Hematopoietic multipotent progenitor cell (in vitro differentiated cells): ENCODE measurements at places on chromosomes 5 and 9.

DNA sequence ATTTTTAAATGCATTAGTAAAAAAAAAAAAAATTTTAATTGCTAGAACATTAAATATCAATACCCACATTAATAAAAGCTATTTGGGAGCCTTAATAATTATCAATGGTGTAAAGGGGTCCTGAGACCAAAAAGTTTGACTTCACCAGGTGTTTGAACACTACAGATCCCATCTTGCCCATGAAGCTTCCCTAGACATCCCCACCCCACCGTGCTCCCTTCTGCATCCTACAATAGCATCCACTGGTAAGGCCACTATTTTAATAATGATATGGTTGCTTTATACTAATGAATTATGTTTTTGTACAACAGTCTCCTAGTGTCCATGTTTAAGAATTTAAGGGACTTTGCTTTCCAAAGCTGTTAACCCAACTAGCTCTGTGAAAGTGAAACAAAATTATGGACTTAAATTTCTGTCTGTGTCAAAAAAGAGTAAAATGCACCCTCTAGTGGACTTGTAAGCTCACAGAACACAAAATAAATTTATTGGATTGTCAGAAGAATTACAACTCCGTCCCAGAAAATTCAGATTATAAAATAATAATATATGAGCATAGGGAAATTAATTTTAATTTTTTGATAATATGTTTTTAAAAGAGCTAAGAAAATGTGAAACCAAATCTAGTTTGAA, 76.0 kb downstream of the ARL15 start:
- peak; percentile 62 for DNase-seq

GRCh38 chr5:126763371-126763770, 13.6 kb upstream of the LMNB1 start:
- DNase-seq = no peak

- DNase-seq = no peak
These were observed 513.9 kb downstream of the ZNF608 start for GRCh38 chr5:124232515-124232914.

DNA sequence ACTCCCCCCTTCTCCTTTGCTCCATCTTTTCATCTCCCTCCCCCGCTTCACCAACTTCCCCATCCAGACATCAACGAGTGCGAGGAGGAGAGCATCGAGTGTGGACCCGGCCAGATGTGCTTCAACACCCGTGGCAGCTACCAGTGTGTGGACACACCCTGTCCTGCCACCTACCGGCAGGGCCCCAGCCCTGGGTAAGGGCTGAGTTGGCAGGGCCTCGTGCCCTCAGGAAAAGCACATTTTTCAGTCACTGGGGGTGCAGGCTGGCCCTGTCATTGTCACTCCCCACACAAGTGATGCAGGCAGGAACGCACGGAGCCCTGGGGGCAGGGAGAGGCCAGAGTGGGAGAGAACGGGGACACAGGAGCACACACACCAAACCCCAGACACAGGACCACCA, 12.4 kb upstream of the ASS1 start:
- DNase-seq = no peak

DNA sequence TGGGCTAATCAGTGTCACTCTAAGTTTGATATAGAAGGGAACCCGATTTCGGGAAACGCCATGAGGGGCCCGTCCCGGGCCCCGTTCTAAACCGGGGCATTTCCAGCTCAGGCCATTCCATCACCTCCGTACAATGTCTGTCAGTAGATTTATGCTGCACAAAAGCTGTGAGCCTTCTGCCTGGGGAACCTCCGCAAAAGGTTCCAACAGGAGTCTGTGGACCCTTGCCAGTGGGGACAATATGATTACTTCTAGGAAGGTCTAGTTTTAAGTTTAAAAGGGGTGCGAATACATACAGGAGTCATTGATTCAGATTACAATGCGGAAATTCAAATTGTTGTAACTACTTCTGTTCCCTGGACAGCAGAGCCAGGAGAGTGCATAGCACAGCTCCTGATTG, 57.6 kb downstream of the RAPGEF1 start:
- no peak for DNase-seq

- no peak for DNase-seq
These were observed 119.8 kb upstream of the PANK3 start for GRCh38 chr5:168699002-168699401.

DNA sequence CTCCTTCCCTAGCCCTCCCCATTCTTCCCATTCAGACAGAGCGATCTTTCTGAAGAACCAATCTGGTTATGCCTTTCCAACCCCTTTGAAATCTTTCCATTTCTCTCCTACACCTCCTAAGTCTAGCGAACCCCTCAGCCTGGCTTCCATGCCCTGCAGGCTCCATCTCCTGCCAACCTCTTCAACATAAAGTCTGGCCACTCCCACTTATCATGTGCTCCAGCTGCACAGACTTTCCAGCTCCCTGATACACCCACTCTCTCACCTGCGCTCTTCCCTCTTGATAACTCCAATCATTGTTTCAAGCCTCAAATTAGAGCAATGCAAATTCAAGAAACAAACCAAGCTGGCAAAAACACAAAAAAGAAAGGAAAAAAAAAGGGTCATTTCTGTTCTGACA, 3.8 kb upstream of the ORM1 start:
- no peak for DNase-seq

DNA sequence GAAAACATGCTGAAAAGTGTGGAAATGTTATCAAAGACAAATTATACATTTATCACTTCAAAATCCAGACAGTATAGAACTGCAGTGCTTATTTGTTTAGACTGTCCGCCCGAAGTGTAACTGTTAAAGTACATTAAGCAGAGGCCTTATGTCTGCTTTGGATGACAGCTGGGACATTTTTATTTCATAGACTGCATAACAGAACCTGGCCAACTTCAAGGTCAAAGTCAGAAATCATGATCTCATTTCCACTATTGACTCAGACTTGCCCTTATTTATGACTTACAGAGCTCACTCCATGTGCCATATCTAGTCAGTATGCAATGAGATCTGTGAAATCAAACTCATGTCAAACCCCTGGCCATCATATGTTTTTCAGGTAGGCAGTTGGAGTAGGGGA, 87.7 kb downstream of the RAB3C start:
- DNase-seq = no peak

GRCh38 chr9:5364294-5365024, 24.8 kb upstream of the RLN1 start:
- no peak for DNase-seq

- DNase-seq = peak; percentile 19
These were observed 597 bp upstream of the IRX4 start for GRCh38 chr5:1883120-1883924.

GRCh38 chr9:134678666-134679443, 37.3 kb downstream of the COL5A1 start:
- DNase-seq = no peak

- DNase-seq = no peak
These were observed 615.1 kb downstream of the TLE1 start for GRCh38 chr9:81074221-81074620.

DNA sequence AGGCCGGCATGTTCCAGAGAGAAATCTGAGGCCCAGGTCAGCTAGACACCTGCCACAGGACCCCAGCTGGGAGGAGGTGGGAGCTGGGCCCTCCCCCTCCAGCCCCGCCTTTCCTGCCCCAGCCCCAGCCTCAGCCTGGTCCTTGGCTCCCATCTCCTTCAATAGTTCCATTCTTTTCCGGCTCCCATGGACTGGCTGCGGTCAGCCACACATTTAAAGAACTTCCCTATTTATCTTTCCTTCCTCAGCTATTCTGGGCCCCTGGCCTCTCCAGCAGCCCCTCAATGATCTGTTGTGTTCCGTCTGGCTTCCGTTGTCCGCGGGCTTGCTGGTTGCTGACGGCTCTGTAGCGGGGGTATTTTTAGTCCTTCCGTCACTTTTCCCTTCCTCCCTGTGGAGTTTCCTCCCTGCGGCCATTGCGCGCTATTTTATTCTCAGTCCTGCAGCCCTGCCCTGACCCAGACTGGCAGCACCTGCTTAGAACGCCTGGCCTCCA, 73.8 kb downstream of the AMBP start:
- DNase-seq = peak; percentile 21

- no peak for DNase-seq
These were observed 31.0 kb downstream of the EPB41L4A start for GRCh38 chr5:112388074-112388473.

DNA sequence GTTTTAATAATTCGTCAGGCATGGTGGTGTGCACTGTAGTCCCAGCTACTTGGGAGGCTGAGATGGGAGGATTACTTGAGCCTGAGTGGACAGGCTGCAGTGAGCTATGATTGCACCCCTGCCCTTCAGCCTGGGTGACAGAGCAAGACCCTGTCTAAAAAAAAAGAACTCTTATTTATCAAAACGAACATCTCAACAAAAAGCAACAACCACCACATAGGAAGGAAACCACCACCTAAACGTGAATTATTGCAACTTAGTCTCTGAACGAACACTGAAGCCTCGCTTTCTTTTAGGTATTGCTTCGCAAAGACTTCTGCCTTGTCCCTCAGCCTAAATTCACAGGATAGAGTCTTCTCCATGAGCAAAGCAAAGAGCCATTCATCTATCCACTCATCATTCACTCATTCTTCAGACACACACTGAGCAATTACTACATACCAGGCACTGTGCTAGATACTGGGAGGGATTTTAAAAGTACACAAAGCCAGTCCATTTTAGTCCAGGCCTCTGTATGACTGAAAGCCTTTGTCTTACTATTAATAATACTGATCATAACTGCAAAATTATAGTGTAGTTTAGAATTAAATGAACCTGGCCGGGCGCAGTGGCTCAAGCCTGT, 57.4 kb downstream of the THBS4 start:
- DNase-seq = no peak

- no peak for DNase-seq
These were observed 236.2 kb upstream of the RASEF start for GRCh38 chr9:83299094-83299493.

DNA sequence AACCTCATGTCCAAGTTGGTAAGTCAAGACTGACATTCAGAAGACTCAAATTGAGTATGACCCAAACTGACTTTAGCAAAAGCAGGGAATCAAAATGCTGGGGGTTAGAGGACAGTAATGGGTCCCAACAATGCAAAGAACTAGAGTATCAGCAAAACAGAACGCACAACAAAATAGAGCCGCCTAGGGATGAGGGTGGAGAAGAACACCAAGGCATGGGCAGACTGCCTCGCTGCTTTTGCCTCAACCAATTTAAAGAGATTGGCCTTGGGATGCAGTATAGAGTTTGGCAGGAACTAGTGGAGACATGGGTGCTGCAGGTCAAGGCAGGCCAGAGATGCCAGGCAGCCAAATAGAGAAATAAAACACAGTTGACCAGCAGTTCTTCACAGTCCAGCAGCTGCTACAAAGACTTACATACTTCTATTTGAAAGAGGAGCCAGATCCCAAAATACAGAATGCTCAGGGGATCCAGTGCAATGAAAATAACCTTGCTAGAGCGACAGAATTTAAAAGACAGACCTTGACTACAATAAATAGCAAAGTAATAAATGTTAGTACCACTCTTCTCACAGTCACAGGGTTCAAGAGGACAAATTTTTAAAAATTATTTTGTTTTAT, 83.9 kb upstream of the NIPBL start:
- no peak for DNase-seq

DNA sequence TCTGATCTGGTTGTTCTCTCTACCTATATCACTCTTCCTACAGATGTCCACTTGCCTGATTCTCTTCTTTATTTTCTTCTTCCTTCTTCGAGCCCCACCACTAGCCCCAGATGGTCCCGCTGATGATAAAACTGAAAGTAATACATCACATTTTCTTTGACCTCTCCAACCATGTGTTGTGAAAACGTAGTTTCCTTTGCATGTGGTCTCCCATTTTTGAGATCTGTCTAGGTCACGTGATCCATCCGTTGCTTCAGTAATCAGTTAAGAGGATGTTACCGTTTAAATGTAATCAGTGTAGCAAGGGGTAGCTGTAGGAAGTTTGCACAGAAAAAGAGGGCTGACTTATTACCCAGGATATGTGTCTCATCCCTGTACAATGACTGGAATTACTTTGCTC, 426.3 kb upstream of the TLE4 start:
- DNase-seq = no peak

DNA sequence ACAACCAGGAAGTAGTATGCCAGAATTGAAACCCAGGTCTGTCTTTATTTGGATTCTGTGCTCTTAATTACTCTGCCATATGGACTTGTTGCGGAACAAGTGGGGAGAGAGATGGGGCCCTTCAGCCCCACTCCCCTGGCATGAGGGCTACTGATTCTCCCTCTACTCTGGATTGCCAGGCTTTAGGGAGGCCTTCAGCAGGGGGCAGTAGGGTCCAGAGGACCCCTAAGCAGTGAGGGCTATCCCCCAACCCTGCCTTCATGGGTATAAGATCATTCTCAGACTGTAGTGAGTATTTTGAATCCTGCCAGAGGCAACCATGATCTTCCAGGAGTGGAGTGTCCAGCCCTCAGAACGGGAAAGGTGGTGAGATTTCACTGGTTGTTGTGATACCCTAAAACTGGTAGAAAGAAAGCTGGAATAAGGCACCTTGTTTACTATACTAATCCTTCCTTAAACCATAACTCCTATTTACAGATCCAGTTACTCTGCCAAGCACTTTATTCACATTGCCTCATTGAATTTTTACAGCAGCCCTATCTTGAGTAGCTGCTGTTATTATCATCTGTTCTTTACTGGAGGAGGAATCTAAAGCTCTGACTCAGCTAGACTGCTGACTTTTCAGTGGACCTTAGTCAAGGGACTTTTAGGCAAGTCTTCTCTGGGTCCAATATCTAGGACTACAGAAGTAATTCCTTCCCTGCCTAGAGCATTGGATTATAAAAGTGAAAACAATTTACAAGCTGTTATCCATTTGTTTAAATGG, 31.3 kb upstream of the LARP1 start:
- DNase-seq = no peak

DNA sequence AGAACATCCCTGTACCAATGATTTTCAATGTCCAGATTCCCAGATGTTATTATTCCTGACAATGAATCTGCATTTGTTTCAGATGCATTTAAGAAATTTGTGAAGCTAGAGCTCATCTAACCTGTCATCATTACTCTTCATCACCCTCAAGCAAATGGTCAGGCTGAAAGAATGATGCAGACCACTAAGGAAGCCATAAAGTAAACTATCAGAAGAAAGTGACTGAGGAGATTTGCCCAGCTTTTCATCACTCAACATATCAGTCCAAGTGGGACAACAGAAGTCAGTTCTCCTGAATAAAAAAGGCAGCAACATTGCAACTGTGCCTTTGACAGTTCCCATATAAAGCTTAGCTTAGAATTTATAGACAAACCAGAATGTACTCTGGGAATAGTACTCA, 419.9 kb downstream of the PDE4D start:
- no peak for DNase-seq

GRCh38 chr5:6762116-6762515, 48.9 kb downstream of the TENT4A start:
- DNase-seq = no peak

GRCh38 chr9:87760529-87760928, 34.6 kb downstream of the CTSL start:
- no peak for DNase-seq

DNA sequence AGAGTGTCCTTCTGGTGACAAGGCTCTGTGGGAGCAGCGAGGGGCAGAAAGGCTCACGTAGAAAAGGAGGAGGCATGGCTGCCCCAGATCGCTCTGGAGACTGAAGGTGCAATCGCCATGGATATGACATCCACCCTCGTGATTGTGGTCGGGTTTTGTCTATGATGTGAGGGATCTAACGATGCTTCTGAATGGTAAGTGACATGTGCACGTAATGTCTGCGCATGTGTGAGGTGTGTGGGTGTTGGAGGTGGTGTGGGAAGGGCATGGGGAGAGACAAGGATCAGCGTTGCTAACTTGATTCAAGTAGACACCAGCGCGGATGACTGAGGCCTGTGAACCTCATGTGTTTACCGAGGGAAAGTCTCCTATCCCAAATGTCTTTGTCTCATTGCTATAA, 20.2 kb downstream of the IRX1 start:
- no peak for DNase-seq
